ENCODE measurements at places on chromosomes 1 and 21.
A peak's percentile ranks its signal among the peaks of the same experiment; 100 is the strongest.

DNA sequence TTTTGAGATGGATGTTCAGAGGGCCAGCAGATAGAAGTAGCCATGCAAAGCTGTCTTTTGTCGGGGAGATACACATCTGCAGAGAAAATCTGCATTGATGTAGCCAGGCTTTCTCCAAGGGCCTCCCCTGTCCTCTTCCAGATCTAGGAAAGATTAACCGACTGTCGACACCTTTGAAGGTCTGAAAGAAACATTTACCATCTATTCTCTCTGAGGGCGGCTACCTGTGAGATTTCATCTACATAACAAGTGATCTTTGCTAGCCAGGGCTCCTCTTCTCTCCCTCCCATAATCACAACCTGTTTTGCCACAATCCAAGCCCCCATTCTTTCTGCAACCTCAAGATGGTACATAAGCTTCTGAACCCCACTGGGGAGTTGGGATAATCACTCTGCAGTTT is 193.6 kb downstream of the RGS7 start:
- no peak for DNase-seq

GRCh38 chr1:230268371-230269170 is 157.6 kb downstream of the PGBD5 start:
- DNase-seq: peak; percentile 57

- DNase-seq: no peak
Measured at GRCh38 chr1:3322450-3323020, 131.9 kb upstream of the ARHGEF16 start.

DNA sequence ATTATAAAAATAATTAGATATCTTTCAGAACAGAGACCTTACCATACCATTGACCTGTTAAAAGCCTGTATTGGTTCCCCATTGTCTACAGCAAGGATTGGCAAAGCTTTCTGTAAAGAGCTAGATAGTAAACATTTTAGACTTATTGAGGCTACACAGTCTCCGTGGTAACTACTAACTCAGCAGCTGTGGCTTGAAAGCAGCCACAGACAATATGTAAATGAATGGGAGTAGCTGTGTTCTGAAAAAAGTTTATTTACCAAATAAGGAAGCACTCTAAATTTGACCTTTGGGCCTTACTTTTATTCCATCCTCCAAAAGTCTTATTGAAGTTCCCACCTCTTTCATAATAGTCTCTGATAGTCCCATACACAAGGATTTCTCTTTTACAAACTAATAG is 39.7 kb downstream of the NUP210L start:
- no peak for DNase-seq

- DNase-seq: no peak
Measured at GRCh38 chr1:218759795-218760194, 413.9 kb upstream of the LYPLAL1 start.

DNA sequence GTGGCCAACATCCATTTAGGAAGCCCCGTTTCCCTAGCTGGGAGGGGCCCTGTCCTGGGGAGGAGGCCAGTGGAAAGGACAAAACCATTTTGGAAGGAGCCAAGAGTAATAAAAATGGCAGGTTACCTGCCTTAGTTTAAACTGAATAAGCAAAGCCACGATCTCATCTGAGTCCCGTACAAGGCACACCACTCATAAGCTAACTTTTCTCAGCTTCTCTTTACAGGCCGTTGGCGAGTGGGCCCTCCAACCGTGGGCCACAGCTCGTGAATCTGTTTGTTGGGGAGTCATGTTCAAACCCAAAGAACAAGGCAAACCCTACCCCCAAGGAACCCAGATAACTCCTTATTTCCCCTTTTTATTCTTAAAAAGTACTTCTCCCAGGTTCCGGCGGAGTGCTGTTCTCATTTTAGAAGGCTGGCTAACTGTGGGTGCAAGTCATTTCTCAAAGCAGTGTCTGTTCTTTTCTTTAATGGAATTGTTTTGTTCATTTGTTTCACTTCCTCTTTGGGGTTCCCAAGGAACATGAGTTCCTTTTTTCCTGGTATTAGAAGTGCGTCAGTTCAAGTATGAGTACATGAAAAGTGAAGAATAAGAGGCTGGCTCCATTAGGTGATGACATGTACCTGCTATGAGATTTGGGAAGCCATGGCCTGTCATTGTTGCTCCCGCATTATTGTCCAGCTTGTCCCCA is 89.0 kb downstream of the PSMG1 start:
- no peak for DNase-seq

- DNase-seq: no peak
Measured at GRCh38 chr21:44760376-44760775, 41.2 kb downstream of the UBE2G2 start.

DNA sequence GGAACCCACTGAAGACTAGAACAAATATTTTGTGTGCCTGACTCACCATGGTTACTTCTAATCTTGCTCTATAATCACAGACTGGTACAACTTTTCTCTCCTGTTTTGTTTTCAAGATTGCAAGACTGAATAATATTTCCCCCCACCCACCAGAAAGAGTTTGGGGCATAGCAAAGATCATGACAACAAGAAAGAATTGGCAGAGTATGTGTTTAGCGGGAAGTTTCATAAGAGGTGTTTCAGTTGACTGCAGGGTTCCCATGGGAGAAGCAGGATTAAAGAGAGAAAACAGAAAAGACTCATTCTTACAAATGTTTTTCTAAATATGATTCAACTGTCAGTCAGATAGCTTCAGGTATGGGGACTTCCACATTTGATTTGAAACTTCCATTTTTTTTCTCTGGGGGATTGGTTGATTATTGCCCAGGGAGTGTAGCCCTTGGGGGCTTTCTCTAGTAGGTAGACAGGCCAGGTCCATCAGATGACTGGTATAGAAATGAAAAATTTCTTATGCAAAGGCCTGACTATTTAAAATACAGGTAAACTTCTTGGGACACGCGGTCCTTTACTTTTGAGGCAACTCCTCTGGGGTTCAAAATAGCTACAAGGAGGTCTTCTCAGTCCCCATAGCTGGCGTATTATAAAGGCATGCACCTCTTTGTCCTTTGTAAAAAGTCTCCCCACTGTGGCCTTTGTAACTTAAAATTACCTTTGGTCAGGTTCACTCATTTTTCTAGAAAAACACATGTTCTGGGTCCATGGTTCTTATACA is 13.9 kb downstream of the OR14I1 start:
- no peak for DNase-seq

DNA sequence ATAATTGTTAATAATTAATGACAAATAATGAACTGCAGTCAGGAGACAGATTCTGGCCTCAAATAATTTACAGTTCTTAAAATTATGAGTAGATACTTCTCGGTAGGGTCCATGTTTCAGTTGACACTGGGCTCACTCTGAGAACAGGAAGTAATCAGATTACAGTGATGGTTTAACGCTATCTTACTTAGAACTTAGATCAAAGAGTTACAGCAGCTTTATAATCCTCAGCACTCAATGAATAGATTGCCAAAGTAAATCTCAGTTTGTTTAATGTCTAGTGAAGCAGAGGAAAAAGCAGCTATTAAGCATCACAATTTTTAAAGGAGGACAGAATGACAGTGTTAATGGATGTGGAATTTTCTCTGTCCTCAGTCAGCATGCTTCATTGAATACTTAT is 79.6 kb downstream of the PDE4B start:
- no peak for DNase-seq

DNA sequence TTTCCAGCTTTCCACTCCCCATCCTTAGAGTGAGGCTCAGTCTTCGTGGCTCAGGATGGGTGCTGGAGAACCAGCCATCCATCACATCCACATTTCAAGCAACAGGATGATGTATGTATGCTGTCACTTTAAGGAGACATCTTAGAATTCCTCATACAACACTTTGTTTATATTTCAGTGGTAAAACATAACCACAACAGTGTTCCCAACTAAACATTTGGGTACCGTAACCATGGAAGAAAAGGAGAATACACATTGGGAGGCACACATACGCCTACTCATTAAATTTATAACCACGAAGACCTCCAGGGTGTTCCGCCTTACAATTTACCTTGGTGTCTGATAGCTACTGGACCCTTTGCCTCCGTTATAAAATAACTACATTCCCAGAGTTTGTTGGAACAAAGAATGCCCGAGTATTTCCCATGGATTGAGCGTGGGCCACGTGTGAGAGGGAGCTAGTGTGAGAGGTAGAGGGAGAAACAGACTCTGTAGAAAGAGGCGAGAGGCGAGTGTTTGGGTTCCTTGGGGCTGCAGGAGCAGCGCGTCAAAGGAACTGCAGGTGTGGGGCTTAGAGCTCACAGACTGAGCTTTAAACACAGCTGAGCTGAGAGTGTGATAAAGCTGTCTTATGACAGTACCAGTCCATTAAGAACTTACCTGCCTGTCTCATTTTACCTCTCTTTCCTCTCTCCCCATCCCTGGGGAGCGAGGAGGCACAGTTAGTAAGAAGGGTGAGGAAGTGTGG is 111.5 kb upstream of the USP24 start:
- DNase-seq: no peak

DNA sequence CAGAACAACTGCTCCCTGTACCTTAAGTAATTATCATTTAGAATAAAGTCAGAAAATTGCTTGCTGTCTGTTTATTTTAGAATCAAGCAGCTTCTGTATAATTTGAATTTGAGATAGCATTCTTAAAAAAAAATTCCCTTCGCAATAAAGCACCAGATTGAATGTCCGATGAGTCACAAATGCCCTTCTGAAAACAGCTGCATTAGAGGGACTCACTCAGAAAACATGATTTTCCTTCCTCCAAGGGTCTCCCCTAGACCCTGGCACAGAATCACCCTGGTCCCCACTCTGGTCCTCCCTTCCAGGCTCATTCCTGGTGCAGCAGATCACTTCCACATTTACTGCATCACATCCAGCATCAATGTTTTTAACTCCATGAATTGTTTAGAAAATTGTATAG is 471.1 kb upstream of the VAMP3 start:
- no peak for DNase-seq

DNA sequence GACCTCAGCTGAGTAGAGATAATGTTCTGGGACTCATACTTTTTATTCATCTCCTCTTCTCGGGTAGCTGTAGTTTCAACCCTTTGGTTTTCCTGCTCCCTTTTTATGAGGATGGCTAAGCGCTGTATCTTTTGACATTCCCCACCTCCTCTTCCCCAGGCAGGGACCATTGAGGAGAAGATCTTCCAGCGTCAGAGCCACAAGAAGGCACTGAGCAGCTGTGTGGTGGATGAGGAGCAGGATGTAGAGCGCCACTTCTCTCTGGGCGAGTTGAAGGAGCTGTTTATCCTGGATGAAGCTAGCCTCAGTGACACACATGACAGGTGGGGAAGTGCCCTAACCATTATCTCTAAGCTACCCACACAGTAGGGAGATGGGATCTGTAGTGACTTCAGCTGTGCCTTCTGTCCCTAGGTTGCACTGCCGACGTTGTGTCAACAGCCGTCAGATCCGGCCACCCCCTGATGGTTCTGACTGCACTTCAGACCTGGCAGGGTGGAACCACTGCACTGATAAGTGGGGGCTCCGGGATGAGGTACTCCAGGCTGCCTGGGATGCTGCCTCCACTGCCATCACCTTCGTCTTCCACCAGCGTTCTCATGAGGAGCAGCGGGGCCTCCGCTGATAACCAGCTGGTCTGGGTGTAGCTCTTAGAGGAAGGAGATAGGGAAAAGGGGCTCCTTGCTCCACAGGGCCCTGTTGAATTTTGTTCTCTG is 25.6 kb downstream of the LRRC41 start:
- no peak for DNase-seq

DNA sequence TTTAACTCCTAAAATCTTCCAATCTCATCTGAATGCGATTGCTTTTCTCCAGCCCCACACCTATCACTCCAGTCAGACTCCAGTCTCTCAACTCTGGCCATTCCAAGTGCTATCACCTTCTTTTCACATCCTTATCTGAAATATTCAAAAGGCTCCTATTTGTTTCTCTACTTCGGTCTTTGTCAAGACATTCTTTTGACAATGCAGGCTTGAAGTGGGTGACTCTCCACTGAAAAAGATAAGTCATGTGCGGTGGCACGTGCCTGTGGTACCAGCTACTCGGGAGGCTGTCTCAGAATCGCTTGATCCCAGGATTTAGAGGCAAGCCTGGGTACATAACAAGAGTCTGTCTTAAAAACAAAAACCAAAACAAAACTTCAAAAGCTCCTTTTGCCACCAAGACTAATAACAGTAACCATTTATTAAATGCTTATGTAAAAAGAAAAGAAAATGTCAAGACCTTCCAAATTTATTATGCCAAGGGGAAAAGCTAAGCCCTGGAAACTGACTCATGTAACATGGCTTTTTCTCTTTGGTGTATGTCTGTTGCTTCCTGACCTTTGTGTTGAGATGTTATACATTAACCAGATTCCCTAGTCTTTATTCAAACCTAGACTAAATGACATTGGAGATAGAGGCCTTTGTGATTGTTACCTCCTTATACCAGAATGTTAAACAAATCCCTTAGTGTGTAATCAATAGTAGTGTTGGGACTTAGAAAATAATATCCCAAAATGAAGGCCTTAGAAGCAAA is 3.6 kb downstream of the ALG14 start:
- DNase-seq: no peak

DNA sequence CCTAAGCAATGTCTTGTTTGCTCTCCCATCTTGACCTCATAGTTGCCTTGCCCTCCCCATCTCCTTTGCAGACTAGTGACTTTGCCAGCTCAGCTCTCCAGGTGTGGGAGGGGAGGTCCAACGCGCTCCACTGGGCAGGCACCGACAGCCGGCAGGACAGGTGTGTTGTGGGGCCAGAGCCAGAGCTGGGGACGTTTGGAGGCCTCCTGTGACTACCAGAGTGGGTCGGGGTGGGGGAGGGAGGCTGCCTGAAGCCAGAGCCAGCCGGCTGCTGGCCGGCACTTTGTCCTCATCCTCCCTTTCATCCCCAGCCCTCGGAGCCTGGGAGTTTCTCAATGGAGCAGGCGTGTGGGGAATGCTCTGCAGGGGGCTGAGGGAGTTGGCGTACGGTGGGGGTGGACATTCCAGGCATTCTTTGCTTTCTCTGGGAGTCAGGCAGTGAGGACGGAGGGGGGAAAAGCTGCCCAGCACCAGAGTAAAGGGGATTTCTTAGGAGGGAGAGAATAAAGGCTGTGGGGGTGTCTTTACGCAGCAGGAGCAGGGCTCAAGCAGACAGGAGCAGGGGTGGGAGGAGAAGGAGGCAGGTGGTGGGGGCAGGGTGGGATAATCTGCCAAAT is 20.2 kb downstream of the NUAK2 start:
- peak; percentile 78 for DNase-seq

DNA sequence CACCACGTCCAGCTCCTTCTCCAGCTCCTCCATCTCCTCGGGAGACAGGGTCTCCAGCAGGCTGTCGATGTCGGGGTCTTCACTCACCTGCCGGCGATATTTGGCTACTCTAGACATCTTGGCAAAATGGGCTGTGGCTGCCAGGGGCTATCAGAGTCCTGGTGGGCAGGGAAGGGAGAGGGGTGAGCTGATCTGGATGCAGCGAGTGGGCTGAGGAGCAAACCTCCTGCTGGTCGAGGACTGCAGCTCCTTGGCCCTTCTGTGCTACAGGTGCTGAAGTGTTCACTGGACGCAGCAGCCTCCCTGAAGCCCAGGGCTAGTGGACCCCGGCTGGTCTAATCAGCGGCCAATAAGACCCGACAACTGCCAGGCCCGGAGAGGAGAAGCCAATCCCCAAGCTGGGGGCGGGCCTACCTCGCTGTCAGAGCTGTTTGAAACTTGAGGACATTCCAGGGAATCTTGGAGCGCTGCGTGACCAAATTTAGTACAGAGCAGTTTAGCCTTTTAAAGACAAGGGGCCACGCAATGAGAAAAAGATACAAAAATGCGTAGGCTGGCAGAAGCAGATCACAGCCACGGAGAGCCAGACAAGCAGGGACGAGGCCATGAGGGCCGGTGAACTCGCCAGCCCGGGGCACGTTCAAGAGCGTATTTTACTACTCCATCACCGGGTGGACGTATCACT is at the start of gene LMOD1:
LMOD1 (minus strand) TSS at position 325 of the 685 bp plus-strand sequence; CDS start at position 117, 208 bp downstream.
- peak; percentile 76 for DNase-seq

- DNase-seq: peak; percentile 81
Measured at GRCh38 chr1:1906185-1907097, 8.6 kb upstream of the CALML6 start.

Measured in Calu3 (cell line).